ENCODE measurements at places on chromosomes 16 and 17.

DNA sequence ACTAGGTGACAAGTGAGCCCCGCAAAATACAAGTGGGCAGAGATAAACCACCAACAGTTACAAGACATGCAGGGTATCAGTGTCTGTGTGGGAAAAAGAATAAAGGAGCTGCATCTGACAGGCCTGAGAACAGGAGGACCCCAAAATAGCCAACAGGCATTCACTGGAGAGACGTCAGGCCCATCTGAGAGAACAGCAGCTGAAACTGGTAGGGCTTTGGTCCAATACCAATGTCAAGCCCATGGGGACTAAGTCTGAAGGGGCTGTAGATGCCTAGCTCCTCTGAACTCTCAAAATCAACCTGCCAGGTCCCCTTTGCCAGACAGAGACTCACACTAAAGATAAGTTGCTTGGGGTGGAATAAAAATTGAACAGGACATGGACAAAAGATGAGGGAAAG is 30.5 kb upstream of the TANC2 start:
- DNase-seq: no peak

GRCh38 chr17:10612957-10613744 is 44.0 kb downstream of the MYH3 start:
- no peak for DNase-seq

DNA sequence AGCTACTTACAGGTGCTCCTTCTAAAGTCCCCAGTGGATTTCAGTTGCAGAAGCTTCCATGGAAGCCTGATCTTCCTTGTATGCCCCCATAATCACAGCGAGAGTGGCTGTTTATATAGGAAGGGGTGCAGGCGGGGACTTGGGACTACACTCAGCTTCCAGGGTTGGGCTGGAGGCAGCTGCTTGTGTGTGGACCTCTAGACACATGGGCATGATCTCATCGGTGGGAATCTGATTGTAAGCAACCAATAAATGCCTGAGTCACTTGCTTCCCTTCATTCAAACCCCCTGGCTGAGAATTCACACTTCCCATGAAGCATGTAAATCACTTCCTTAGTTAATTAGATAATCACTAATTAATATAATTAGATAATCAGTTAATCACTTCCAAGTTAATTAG is 1.0 kb upstream of the KRT20 start:
- DNase-seq: no peak

GRCh38 chr17:4815043-4815675 is 8.2 kb downstream of the PLD2 start:
- DNase-seq: no peak

- no peak for DNase-seq
These were observed 12.7 kb downstream of the FCSK start for GRCh38 chr16:70467113-70467512.

DNA sequence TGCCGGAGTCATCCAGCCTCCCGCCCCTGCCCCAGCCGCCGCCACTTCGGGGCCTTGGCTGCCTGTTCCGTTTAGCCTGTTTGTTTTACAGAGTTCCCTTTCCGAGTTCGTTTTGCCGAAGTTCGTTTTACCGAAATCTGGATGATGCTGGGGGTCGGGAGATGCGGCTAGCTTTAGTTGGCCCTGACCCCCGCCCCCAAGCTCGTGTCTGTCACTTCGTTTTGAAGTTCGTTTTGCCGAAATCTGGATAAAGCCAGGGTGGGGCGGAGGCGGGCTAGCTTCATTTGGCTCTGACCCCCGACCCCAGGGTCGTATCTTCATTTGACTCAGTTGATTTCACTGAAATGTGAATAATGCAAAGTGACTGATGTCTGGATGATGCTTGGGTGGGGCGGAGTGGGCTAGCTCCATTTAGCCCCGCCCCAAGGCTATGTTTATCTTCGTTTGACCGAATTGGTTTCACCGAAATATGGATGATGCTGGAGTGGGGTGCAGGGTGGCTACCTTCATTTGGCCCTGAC is 591 bp downstream of the PSMD7 start:
- peak; percentile 39 for DNase-seq

- no peak for DNase-seq
These were observed 70.4 kb downstream of the RPH3AL start for GRCh38 chr17:282000-282911.

- no peak for DNase-seq
These were observed 488.5 kb upstream of the SOX9 start for GRCh38 chr17:71632328-71632727.

GRCh38 chr16:67948015-67948414 is 4.1 kb upstream of the LCAT start:
- DNase-seq: no peak

- no peak for DNase-seq
These were observed 15.1 kb downstream of the ACSF2 start for GRCh38 chr17:50440838-50441829.

DNA sequence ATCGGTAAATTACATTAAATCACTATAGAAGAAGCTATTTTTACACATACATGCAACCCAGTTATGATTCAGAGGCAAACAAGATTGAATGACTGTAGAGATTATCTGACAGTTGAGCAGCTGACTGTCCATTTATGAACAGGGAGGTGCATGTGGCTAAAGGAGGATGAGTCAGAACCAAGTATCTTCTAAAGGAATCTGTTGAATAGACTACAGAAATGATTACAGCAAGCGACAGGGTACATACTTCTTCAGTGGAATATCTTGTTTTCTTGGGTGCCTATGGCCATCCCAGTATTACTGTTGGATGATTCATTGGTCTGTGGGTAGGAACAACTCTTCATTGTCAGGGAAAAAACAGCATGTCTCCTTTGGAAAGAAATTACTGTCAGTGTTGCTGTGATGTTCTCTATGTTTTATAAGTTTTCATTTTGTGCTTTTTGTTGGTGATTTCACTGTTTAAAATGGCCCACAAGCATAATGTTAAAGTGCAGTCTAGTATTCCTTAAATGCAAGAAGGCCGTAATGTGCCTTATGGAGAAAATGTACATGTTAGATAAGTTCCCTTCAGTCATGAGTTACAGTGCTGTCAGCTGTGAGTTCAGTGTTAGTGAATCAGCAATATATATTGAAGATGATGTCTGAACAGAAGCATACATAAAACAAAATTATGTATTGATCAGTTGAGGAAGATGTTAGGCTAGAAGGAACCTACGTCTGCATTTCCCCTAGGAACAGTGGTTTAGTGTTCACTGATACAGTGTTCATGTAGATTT is 27.0 kb downstream of the CBFB start:
- peak; percentile 17 for DNase-seq

DNA sequence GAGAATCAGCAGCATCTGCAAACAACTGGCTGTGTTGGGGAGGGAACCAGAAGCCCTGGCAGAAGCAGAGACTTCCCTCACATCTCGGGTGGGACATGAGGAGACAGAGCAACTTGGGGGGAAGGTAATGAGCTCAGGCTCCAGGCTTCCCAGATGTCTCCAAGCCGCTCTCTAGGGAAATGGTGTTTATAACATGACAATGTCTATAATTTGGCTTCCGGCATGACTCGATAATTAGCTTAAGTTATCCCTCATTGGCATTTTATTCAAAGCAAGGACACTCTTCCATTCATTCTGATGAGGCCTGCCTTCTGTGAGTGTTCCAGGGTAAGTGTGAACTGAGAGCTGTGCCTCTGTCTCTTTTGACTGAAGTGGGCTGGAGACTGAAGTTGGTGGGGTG is 14.7 kb upstream of the MLLT6 start:
- DNase-seq: no peak

DNA sequence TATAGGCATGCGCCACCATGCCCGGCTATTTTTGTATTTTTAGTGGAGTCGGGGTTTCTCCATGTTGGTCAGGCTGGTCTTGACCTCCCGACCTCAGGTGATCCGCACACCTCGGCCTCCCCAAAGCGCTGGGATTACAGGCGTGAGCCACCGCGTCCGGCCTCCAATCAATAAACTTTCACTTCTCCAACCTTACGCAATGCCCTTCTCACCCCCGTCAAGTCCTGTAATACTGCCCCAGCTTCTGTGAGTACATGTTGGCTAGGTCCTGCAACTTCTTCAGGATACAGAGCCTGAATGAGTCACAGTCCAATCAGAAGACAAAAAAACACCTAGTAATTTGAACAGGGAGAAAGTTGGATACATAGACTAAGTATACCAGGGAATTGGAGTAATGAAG is 47.1 kb upstream of the PHOSPHO1 start:
- DNase-seq: no peak

DNA sequence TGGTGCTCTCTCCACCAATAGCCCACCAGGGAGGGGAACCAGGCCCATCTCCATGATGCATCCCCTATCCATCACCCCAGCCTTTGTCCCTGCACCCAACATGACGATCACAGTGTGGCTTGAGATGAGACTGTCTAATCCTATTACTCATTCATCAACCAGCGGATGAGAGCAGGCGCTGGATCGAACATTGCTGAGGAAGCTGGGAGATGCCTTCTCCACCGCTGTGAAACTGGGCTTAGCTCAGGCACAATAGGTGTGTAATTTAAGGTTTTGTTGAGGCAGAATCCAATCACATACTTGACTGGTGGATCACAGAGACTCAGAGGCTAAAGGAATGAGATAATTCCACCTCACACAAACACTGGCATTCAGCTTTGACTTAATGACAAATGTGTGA is 64.6 kb upstream of the IRX3 start:
- no peak for DNase-seq

DNA sequence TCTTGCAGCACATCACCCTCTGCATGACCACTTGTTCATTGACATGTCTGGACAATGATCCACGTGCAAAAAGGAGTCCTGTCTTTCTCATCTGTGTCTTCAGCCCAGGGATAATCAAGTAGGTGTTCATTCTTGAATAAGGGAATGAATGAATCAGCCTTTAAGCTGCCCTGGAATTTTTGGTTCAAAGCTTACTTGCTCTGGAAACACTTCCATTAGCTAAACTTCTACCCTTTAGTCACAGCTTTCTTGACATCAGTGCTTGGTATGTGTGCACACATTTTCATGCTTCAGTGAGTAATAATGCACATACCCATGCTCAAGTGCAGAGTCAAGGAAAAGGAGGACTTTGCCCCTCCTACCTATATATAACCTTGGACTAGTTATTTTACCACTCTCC is 103.0 kb upstream of the CDH13 start:
- no peak for DNase-seq

DNA sequence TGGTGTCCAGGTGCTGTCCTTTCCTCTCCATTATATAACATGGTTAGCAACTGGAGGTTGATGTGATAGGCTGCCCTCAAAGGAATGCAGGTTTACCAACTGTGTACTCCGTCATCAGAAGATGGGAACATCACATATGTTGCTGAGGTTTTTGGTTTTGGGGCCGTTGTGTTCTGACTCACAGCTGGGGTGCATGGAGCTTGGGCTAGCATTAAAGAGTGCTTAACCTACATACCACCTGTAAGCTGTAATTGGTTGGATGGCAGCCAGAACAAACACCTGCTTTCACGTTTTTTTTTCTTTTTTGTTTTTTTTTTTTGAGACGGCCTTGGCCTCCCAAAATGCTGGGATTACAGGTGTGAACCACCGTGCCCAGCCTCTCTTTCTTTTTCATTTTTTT is 20.9 kb downstream of the TMEM11 start:
- DNase-seq: no peak

GRCh38 chr16:4058386-4058785 is 57.9 kb downstream of the ADCY9 start:
- DNase-seq: no peak

DNA sequence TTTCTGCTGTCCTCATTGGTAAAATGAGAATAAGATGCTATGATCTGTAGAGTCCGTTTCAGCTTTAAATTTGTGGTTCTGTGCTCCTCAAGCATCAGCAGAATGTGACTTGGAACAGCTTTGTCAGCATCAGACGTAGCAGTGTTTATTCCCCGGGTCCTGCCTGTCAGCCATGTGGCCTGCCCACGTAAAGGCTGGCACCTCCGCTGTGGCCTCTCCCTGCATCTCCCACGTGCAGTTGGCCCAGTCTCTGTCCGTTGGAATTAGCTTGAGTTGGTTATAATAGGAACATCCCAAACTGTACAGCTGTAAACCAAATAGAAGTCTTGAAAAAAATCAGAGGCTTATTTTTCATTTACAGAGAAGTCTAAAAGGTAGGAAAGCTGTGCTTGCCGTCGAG is 61.7 kb downstream of the ARHGAP44 start:
- no peak for DNase-seq

- DNase-seq: no peak
These were observed 33.1 kb upstream of the PVALEF start for GRCh38 chr17:81132197-81132540.

GRCh38 chr16:48538746-48539484 is 71.1 kb downstream of the N4BP1 start:
- DNase-seq: no peak

DNA sequence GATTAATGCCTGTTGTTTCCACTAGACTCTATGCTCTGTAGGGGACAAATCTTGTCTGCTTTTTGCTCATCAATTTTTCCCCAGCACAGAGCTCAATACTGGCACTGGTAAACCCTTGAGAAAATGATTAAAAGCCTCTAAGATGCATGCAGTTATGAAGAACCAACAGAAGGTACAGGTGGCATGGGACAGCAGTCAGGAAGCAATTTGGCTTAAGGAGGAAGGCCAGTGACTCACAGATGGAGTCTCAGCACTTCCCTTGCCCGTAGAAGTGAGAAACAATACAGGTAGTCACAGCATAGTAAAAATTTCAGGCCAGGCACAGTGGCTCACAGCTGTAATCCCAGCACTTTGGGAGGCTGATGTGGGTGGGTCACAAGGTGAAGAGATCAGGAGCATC is 504.7 kb upstream of the RBFOX1 start:
- no peak for DNase-seq

DNA sequence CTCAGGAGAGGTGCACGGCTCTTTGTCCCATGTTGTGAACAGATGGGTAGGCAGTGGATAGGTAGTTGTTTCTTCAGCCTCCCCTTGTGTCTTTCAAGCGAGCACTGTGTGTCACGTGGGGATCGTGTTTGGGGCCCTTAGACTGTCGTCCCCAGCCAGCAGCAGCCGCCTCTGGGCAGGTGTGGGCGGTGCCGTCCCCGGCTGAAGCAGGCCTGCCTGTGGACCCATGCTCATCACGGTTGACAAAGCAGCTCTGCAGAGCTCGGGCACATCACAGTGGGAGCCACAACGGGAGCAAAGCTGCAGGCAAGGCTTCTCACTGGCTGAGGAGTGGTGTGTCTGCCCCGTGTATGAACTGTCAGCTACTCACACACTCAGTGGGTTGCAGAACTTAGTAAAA is 4.7 kb upstream of the RPL13 start:
- no peak for DNase-seq

GRCh38 chr17:63096426-63096825 is 130.4 kb downstream of the TANC2 start:
- DNase-seq: no peak

- no peak for DNase-seq
These were observed 19.1 kb downstream of the ITPRIPL2 start for GRCh38 chr16:19132898-19133297.

GRCh38 chr17:40597156-40597555 is 31.9 kb upstream of the CCR7 start:
- no peak for DNase-seq

DNA sequence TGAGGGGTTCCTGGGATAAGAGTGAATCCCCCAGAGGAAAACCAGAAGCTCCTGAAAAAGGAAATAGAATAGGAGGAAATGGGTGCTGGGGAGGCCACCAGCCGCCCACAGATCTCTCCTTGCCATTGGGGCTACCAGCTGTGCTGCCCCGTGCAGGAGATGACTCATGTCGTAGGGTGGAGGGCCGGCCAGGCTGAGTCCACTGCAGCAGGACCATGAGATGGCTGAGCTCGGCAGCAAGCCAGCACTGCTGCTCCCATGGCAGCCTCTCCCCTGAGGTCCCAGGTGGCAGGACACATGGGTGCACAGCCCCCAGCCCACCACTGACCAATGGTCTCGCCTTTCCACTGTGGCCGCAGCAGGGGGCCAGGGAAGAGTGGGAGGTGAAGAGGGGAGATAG is 95.5 kb downstream of the GNAO1 start:
- DNase-seq: no peak

GRCh38 chr16:8923199-8923598 is 40.5 kb downstream of the USP7 start:
- no peak for DNase-seq
